Posterior vena cava (tissue), 2 donors: ENCODE measurements at places on chromosomes 6 and 20. TPM values are rescaled to one million over a fixed set of nuclear protein-coding genes. Genes with fewer than 3 reads are reported as not detected.

DNA sequence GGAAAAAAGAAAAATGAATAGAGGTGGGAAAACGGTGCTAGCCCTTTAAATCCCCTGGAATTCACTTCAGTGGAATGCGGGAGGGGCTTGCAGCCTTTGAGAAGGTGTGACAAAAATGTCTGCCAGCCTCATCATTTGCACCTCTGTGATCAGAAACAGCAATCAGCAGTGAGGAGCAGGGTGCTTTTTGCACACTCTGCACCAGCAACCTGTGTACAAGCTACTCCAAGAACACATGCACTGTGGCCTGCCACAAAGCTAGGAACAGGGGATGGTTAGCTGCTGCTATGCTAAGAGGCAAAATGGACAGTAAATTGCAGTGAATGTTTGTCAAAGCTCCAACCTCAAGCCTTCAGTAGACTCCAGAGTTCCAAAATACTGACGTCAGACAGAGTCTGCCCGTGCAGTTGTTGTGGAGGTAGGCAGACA is 29.7 kb downstream of the GINS1 start:
- no peak for DNase-seq

DNA sequence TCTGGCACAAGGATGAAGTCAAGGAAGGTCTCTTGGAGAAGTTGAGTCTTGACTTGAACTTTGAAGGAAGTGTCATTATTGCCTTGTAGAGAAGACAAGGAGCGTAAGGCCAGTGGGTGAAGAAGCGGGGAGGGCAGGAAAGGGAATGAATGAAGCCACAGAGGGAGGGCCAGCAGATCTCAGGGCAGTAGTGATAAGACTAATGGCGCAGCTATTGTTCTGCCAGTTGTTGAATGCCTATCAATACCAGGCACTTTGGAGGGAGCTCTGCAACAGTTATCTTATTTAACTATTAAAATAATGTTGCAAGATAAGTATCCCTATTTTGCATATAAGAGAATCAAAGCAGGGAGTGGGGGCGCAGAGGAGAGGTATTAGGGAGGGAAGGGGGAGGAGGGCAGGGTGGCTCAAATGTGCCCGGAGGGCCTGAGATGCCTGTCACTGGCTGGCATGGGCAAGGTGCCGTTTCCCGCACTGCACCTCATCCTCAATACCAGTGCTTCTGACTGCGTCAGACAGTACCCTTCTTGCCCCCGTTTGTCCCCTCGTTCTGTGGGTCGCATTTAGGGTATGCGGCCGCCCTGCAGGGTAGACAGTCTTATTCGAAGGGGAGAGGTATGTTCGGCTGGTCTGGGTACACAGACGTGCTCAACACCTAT is 109.8 kb downstream of the ZDHHC14 start:
- DNase-seq = no peak

- DNase-seq = no peak
Measured at GRCh38 chr20:62618611-62619529, 23.4 kb upstream of the SLCO4A1 start.

DNA sequence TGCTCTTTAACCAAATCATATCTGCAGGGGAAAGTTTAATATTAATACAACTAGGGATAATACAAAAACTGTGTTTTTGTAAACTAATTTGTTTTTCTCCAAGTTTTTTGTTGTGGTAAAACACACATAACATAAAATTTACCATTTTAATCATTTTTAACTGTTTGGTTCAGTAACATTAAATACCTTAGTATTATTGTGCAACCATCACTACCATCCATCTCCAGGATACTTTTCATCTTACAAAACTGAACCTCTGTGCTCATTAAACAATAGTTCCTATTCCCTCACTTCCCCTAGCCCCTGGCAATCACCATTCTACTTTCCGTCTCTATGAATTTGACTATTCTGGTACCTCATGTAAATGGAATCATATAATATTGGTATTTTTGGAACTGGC is 15.9 kb downstream of the BEND6 start:
- DNase-seq = no peak

DNA sequence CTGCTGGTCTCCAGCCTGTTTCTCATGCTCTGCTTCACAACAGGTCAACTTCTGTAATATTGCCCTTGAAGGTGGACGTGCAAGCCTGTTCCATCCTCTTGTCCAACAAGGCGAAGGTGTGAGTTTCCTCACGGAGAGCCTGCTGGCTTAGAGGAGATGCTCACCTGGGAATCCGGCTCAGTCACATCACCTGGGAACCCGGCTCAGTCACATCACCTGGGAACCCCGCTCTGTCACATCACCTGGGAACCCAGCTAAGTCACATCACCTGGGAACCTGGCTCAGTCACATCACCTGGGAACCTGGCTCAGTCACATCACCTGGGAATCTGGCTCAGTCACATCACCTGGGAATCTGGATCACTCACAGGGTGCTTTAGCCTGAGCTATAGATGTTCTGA is 230.1 kb downstream of the ERMARD start:
- peak; percentile 20 for DNase-seq

GRCh38 chr6:109053336-109053735 is 41.3 kb downstream of the SESN1 start:
- no peak for DNase-seq

GRCh38 chr6:12516070-12516469 is 200.5 kb upstream of the PHACTR1 start:
- DNase-seq = no peak

GRCh38 chr6:33272275-33273128 is 627 bp downstream of the RPS18 start:
- no peak for DNase-seq

DNA sequence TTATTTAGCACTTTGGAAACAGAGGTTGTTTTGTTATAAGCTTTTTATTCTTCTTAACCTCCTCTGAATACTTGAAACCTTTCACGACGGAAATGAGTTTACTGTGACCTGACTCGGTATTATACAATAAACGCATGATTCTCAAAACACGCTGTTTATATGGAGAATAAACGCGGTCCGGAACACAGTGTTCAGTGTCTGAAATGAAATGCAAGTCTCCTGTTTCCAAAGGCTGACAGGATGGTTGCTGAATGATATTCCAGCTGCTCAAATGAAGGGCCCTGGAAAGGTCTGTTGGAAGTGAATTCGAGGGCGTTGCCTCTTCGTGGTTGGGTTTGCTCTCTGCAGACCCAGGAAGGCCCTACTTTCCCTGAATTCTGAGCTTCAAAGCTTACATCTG is 83.4 kb downstream of the RSPH3 start:
- DNase-seq = no peak

DNA sequence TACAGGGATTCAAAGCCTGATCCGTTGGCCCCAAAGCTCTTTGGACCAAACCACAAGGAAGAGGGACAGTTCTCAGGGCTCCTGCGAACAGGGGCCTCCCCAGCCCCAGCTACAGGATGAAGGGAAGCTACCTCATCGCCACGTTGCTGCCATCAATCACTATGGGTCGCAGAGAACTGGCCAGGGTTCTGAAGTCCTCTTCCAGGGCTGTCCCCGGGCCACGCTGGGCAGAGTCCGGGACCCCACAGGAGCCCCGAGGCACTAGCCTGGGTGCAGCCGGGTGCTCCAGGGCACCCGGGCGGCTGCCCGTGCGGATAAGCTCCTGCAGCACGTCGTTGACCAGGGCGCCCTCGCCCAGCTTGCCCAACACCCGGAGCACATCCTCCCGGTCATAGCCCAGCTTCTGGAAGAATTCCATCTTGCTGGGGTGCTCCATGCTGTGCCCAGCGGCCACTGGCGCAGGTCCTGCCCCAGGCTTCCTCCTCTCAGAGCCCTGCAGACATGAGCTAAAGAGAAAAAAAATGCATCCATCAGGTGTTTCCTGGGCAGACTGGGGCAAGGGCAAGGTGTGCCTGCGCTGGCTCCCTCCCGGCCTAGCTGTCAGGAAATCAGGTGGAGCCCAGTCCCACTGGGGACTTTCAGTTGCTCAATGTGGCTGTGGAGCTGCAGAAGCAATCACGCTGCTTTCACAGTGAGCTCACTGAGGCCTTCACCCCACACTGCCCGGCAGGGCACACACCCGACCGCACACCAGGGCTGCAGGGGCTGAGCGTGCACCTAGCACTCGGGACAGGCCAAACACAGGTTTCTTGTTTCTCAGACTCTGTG is 10.5 kb downstream of the ZC3H12D start:
- DNase-seq = peak; percentile 66

GRCh38 chr6:108921547-108922361 is 73.5 kb downstream of the ARMC2 start:
- no peak for DNase-seq

DNA sequence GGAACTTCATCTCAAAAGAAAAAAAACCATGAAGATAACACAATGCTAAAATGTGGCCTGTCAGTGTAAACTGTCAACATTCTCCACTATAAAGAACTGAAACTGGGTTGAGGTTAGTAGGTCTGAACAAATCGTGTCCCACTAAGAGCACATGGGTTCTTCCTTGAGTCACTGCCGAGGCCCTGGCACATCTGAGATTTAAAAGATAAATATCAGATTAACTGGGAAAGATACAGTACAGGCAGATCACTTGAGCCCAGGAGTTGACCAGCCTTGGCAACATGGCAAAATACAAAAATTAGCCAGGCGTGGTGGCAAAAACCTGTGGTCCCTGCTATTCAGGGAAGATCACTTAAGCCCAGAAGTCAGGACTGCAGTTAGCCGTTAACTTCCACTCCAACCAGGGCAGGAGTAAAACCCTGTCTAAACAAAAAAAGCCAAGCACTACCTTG is 5.6 kb downstream of the EEF1A1 start:
- DNase-seq = no peak

DNA sequence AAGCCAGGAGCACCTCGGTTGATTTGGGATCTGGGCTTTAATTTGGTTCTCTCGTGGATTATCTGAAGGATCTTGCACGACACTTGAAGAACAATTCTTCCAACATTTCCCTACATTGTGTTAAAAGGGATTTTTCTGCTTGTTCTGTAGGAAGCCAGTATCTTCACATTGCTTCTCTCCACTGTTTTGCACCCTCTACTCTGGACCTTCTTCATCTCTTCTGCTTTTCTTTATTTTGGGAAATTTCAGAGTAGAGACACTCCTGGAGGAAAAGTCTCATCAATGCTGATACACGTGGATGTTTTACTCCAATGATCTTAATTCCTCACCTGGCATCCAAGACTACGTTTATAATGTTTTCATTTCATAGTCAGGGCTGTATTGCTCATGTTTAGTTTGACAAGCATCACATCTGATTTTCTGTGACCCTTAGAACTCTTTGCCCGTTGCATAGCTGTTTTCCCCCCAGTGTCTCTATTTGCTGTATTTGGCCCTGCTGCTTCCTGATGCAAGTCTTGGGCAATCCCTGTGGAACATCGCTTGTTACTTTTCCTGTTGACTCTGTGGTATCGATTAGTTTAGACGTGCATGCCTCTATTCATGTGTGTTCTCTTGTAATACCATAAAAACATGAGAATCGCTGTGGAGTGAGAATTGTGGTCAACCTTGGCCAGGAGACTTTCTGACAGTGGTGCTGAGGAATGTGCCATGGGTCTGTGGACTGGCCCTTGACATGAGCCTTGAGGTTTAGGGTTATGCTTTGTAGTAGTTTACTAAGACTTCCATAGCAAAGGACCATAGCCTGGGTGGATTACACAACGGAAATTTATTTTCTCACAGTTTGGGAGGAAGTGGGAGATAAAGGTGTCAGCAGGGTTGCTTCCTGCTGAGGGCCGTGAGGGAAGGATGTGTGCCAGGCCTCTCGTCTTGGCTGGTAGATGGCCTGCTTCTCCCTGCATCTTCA is 12.5 kb downstream of the PLCB1 start:
- DNase-seq = no peak

DNA sequence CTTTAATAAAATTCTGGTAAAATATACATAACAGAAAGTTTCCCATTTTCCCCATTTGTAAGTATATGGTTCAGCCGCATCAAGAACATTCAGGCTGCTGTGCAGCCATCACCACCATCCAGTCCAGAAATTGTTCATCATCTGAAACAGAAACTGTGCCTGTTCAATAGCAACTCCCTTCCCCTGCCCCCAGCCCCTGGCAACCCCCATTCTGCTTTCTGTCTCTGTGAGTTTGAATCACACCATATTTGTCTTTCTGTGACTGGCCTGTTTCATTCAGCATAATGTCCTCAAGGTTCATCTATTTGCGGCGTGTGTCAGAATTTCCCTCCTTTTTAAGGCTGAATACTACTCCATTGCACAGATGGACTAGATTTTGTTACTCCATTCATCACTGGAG is 19.1 kb downstream of the VSTM2L start:
- no peak for DNase-seq

- no peak for DNase-seq
Measured at GRCh38 chr20:47724396-47724795, 60.9 kb downstream of the SULF2 start.

DNA sequence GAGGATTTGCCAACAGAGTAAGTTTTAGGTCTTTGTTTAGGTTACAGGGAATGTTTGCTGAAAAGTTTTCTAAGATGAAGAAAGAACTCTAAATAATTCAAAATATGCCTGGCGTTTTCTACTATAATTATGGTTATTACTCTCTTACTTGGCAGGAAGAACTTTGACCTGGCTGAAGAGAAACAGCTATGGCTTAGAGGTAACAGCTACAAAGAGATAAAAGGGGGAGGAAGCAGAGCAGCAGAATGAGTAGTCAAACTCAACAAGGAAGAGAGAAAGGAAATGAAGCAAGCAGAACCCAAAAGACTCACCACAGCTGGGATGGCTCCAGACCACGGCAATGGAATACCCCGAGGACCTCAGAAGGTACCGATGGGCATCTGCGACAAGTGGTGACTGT is 95.6 kb downstream of the KIF16B start:
- DNase-seq = no peak

DNA sequence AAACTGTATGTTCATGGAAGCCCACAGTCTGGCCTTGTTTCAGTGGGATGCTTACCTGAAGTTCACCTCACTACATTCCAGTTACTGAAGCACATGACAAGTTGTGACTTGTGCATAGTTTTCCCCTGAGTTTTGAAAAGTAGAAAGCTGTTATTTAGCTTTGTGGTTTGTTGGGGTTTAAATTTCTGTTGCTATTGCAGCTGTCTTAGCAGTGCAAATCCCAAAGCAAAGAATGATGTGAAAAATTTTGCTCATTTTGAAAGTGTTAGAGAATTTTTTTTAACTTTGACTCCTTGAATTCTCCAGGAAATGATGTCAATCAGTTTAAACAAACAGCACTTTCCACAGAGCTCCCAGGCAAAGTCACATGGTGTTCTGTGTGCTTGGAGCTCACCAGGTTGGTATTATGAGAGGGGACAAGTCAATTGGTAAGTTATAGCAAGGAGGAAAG is 268.4 kb downstream of the ADGRG6 start:
- DNase-seq = no peak

The KCNB1 gene
- 9.7 TPM for total RNA-seq

The RRAGD gene
- total RNA-seq = 21.7 TPM

The CALHM6 gene
- total RNA-seq = 2.4 TPM

The OPRL1 gene
- total RNA-seq = 1.4 TPM

The XRN2 gene
- 45.9 TPM for total RNA-seq

The VWA7 gene
- total RNA-seq = 0.37 TPM

The SAMD5 gene
- total RNA-seq = 1.9 TPM

The HSPA1A gene
- 187 TPM for total RNA-seq

The TFAP2D gene
- not detected for total RNA-seq
